ENCODE measurements at places on chromosomes 6 and 20. TPM values are rescaled to one million over a fixed set of nuclear protein-coding genes. Genes with fewer than 3 reads are reported as not detected.

TRAPPC3L gene
- total RNA-seq: not detected

MPIG6B gene
- total RNA-seq: 0.33 TPM

GRCh38 chr6:43957273-43957672, 170.0 kb downstream of the MRPL14 start:
- DNase-seq: no peak

DNA sequence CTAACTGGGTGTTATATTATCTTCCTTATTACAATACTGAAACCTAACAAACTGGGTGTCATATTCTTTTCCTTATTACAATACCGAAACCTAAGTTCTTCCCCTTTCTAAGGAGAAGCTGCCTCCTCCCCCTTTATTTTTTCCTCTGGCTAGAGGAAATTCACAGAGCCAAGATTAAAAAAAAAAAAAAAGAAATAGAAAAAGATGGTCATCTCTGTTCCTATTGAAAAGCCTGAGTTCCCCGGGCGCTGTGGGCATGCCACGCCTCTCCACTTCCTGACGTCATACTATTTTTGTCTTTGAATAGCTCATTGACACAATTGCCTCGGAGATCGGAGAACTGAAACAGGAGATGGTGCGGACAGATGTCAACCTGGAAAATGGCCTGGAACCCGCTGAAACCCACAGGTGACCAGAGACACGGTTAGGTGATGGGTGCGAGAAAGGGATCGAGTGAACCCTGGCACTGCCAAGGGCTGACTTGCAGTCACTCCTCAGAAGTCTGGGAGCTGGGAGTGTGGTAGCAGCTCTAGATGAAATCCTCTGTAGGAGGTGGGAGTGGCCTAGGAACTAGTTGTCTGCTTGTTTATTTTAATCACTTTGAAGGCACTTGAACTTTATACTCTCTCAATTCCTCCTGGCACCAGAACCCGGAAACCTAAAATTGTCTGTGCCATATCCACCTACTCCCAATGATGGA, 82.2 kb upstream of the NAA20 start:
- DNase-seq: no peak

- no peak for DNase-seq
Observed at GRCh38 chr6:80477591-80477990, 371.1 kb downstream of the BCKDHB start.

- no peak for DNase-seq
Observed at GRCh38 chr6:119306396-119306968, 43.1 kb downstream of the MAN1A1 start.

- DNase-seq: no peak
Observed at GRCh38 chr6:135012764-135013163, 41.9 kb downstream of the HBS1L start.

Data from activated T-cell treated with anti-CD3 and anti-CD28 coated beads, Interleukin-2, amount 50 U/mL, for 4 hours (primary cell).